ENCODE measurements at places on chromosomes 16 and 17.

DNA sequence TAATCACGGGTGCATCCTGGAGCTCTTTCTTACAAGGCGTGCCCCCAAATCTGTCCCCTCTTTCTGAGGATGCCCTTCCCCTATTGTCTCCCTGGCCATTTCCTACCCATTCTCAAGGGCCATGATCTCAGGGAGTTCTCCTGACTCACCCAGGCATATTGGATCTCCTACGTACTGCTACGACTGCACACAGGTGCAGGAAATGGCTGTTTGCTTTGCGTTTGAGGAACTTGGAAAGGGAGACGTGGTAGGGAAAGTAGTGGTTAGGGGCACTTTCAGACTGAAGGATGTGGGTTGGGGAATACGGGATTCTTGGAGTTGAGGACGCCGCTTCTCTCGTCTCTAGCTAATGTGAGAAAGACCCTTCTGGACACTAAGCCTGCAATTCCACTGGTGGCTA lies 18.7 kb upstream of the MEOX1 start:
- DNase-seq, result no peak

DNA sequence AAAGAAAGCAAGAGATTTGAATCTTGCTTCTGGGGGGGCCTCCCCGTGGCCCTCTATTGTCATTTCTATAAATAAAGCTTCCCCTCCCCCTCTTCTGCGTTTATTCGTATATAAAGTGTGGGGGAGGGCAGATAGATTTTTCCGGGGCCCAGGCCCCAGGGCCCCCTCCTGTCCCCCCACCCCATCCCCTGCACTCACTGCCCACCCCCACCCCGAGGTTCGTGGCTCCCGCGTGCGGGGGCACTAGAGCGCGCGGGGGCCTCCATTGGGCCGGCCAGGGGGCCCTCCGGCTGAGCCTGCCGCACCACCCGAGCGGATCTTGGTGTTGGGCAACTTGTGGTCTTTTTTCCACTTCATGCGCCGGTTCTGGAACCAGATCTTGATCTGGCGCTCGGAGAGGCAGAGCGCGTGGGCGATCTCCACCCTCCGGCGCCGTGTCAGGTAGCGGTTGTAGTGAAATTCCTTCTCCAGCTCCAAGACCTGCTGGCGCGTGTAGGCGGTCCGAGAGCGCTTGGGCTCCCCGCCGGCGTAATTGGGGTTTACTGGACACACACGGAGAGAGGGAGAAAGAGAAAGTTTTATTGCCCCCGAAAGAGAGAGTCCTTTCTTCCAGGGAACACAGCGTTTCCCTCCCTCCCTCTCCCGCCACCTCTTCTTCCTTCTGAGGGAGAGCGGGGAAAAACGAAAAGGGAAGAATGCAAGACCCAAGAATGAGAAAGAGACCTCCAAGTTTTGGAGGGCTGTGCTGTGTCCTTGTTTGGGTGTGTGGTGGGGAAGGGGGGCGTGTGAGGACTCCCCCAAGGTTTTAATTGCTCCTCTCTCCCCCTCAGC lies 1.5 kb downstream of the HOXB4 start:
- no peak for DNase-seq

DNA sequence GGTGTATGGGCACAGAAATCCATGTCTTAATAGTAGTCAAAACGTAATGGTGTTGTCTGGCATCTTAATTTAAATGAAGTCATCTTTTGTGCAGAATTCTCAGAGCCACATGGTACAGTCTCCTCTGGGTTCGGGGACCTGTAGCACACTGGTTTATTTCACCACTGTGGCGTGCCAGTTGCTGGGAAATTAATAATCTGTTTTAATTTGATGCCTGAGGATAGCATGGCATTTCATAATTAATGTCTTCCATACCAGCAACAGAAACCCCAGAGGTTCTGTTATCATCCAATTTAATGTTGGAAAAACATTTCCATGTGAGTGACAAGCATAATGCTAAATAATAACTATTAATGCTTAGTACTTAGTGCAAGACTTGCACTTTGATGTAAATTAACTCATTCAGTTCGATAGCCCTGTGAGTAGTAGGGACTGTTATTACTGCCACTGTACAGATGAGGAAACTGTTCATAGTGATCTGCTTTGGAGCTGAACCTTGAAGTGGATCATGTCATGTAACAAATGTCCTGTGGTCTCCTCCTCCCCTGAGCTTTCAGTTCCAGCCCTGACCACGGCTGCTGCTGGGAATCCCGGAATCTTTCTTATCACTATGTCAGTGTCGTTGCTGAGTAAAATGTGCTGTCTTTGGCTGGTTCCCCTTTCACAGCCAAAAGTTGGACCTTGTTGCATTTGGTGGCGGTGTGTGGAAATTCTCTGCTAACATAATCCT lies 51.2 kb downstream of the SNX29 start:
- DNase-seq, result no peak

DNA sequence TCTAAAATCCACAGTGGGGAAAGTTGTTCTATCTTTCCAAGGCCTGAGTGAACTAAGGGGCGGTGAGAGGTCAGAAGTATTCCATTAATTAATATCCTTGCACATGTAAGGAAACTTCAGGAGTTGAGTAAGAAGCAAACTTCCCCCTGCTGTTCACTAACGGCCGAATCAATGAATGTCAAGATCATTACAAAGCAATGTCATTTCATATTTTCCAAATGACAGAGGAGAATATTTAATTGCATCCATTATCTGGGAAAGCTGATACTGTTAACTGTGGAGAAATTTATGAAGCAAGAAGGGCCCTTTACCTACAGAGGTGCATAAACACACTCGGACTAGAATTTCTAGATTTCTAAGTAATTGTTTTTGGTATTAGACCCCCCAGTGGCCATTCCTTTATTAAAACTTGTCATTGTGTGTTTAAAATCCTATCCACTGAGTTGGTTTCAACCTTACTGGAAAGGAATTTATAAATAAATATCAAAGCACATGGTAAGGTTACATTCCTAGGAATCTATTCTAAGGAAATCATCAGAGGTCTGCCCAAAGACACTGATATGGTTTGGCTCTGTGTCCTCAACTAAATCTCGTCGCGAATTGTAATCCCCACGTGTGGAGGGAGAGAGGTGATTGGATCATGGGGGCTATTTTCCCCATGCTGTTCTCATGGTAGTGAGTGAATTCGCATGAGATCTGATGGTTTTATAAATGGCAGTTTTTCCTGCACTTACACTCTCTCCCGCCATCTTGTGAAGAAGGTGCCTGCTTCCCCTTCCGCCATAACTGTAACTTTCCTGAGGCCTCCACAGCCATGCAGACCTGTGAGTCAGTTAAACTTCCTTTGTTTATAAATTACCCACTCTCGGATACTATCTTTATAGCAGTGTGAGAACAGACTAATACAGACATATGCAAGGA lies 20.4 kb upstream of the SMURF2 start:
- no peak for DNase-seq

DNA sequence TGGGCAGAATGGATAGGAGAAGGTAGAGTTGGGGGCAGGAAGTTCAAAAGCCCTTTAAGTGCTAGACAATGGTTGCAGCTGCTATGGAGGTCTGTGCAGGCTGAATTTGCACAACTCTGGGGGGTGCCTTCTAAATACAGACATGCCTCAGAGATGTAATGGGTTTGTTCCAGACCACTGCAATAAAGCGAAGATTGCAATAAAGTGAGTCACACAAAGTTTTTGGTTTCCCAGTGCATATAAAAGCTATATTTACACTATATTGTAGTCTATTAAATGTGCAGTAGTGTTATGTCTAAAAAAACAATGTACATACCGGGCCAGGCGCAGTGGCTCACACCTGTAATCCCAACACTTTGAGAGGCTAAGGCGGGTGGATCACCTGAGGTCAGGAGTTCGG lies 60.5 kb upstream of the MYOCD start:
- no peak for DNase-seq

DNA sequence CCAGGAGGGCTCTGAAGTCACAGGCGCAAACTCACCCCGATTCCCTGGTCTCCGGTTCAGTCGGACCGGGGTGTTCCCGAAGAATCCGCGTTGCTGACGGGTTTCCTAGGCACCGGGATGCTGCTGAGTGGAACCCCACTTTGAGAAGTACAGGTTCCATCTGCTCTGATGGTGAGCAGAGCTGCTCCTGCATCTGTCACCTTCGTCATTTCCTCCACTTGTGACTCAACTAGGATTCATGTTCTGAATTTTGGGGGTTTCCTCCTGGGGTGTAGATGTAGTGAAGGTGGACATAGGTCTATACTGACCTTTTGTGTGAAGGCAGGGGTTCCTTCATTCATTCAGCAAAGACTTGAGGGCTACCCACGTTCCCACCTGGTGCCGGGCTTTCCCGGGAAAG lies 25.0 kb downstream of the LGALS3BP start:
- no peak for DNase-seq

DNA sequence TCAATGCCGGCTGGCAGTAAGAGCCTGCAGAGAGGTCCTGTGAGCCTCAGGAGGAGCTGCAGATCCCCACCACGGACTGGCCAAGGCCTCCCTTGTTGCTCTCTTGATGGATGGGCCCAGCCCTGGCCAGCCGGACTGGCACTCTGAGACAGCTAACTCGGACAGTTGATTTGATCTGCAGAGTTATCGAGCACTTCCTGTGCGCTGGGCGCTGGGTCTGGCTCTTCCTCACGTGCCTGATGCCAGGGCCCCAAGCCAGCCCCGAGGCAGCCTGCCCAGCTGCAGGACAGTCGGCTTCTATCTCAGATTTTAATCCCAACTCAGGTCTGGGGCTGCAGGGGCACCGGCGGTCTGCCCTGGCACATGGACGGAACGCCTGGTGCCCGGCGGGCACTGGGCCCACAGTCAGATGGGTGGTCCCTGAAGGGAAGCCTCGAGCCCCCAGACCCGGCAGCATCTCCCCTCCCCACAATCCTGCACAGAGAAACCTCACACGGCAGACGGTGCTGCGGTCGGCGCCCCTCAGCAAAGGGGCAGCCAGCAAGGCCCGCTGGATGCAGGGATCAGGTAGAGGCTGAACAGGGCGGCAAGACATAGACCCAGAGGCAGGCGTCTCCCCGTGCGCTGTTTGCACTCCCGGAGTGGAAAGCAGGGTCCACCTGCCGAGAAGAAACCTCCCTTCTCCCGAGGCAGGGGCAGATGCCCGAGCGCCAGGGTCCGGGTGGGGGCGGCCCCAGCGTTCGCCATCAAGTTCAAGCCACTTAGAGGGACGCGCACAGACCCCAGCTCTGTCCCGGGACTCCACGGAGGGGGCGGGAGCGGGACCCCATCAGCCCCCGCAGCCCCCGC lies 34.0 kb downstream of the TIMM22 start:
- DNase-seq, result no peak

GRCh38 chr17:47660064-47660492 lies 10.4 kb downstream of the KPNB1 start:
- DNase-seq, result no peak

- DNase-seq, result peak; percentile 51
Observed at GRCh38 chr17:49694847-49695697, 12.7 kb downstream of the SLC35B1 start.

GRCh38 chr16:85313526-85314301 lies 201.4 kb upstream of the CIBAR2 start:
- no peak for DNase-seq

Data from NCI-H1436 (cell line).